Right lobe of liver (tissue), 6 donors: ENCODE measurements at places on chromosomes 5 and 9. TPM values are rescaled to one million over a fixed set of nuclear protein-coding genes. Genes with fewer than 3 reads are reported as not detected.

MRPL50 gene
- 6.9 TPM for total RNA-seq

DNA sequence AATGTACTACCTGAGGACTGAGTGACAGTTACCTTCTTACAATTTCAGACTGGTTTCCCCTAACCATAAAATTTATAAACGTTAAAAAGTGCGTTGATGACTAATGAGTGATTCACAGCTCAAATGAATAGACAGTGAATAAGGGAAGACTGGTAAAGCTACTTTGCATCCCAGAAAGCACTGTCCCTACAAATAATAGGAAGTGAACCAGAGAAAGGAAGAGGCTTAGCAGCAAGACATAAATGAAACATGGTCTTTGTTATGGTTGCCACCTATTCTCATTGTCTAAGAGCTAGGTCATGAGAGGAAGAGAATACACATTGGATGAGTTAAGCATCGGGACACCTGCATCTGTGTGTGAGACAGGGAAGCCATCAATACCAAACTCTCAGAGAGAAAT lies 849.2 kb downstream of the TAF11L14 start:
- no peak overlapping the region for H3K4me3 ChIP-seq
- no peak overlapping the region for H3K27ac ChIP-seq
- no peaks in the 10 kb centered on the region for H3K36me3 ChIP-seq
- H3K4me1 ChIP-seq: no peaks in the 10 kb centered on the region

DNA sequence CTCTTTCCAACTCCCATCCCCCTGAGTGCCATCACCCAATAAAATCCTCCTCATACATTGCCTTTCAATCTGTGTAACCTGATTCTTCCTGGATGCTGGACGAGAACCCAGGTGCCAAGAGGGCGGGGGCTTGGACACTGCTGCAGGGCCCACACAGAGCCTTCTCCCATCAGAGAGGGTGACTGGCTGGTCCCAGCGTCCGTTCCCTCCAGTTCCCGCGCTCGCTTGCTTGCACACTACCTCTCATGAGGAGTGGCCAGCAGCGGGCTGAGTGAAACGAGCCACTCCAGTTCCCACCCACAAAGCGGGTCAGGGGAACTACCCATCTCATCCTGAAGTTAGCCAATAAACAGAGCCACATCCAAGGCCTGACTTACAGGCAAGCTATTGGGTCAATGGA lies 602.6 kb upstream of the ADAMTS16 start:
- no peaks in the 10 kb centered on the region for H3K4me1 ChIP-seq
- no peak for DNase-seq
- H3K27ac ChIP-seq: no peak overlapping the region

GRCh38 chr5:133919148-133920136 lies 49.0 kb downstream of the C5orf15 start:
- no peak overlapping the region for H3K4me3 ChIP-seq
- no peak for DNase-seq
- no peaks in the 10 kb centered on the region for H3K4me1 ChIP-seq
- H3K36me3 ChIP-seq: no peaks in the 10 kb centered on the region

- H3K4me1 ChIP-seq: no peaks in the 10 kb centered on the region
- H3K4me3 ChIP-seq: no peak overlapping the region
- DNase-seq: no peak
- no peaks in the 10 kb centered on the region for H3K36me3 ChIP-seq
Measured at GRCh38 chr9:79695531-79696175, 123.9 kb downstream of the TLE4 start.
